T-helper 2 cell treated with Interferon-gamma antibody and Interleukin-4, amounts not matched to agents 5 μg/mL and 100 μg/mL, for 36 hours (primary cell): ENCODE measurements at places on chromosomes 6 and 20.

- no peak for DNase-seq
Measured at GRCh38 chr6:97052896-97053295, 128.4 kb downstream of the KLHL32 start.

DNA sequence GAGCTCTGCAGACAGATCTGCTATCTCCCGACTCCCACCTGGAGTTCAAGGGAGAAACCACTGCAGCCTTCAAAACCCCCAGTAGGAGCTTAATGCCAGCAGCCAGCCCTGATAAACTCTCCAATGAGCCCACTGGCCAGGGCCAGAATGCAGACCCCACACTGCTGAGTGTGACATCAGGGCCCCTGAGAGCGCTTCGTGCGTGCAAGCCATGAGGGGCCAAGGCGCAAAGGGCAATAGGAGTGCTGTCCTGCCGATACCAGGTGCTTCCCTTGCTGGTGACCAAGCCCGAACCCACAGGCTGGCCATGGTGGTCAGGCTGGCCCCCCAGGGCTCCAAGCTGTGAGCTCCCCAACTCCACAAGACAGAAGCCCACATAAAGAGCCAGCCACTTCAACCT, 33.2 kb upstream of the CST7 start:
- DNase-seq: no peak

- no peak for DNase-seq
Measured at GRCh38 chr6:11744753-11745152, 33.9 kb downstream of the ADTRP start.

- DNase-seq: no peak
Measured at GRCh38 chr6:83216806-83217205, 23.6 kb downstream of the RWDD2A start.

DNA sequence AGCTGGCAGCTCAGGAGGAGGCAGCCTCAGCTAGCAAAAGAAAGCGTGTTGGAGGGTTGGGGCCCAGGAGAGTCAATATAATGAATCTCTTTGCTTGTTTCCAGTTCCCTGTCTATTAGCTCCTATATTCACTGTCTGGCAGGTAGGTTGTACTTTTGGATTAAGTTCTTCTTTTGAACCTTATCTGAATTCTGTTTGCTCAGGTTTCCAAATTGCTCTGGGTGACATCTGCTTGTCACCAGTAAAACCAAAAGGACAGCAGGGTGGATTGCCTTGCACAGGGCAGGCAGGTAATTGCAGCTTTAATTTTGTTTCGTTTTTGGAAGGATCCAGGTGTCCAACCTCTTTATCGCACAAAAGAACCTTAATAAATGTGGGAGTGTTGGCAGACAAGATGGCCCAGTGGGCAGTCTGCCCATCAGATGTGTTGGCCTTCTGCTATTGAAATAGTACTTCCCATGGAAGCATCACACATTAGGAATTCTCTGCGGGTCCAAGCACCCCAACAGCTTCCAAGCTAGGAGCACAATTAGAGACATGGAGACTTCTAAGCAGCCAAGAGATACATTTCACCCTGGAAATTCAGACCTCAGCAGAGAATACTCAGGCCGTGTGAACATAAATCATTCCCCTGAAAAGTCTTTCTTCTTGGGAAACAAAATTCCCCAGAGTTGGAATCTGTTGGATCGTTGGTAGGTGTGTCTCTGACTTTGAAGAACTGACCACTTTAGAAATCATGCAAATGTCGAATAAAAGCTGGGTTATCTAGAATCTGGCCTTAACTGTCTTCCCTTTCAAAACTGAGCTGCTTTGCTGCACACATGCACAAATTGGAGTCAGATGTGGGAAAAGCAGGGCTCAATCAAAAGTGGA, 286.9 kb upstream of the BMP2 start:
- DNase-seq: no peak

DNA sequence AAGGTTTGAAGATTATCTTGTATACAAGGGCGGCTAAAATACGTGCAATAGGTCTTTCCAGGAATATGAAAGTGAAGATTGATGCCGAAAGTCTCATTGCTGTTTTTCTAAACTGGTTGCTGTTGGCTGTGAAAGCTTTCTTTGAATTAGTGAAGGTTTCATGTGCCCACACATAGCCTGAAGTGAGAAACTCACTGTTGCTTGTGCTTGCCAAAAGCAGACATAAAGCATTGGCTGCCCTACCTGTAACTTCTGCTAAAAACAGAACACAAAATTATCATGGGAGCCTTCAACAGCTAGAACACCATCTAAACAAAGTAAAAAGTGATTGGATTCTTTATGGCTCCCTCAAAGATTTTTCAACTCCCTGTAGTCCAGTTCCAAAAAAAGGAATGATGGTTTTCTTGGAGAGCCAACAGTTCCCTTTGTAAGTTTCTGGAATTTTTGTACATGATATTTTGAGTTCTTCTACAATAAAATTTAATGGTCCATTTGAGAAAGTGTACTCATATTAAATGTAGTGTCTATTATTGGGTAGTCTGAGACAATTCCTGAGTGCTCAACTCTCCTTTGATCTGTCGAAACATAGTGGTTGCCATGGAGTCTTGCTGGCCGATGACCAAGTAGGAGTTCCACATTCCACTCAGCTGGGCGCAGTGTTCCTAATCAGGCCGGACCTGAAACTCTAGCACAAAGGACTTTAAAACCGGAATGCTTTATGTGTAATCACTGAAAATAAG, 68.5 kb downstream of the PLEKHG1 start:
- no peak for DNase-seq

DNA sequence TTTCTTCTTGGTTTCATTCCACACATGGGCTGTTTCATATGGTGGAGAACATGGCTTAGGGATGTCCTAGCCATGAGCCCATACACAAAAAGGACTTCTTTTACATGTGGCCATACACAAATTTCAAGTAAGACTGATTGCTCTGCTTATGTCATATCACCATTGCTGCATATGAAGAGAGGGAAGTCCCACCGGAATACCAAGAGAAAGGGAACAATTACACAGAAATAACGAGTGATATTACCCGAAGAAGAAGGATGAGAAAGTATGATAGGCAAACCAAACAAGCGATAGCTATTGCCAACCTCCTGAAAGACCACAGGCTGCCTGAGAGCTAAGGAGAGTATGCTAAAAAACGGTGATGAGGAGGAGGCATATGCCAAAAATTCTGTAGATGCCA, 70.5 kb upstream of the TNFRSF21 start:
- DNase-seq: no peak

DNA sequence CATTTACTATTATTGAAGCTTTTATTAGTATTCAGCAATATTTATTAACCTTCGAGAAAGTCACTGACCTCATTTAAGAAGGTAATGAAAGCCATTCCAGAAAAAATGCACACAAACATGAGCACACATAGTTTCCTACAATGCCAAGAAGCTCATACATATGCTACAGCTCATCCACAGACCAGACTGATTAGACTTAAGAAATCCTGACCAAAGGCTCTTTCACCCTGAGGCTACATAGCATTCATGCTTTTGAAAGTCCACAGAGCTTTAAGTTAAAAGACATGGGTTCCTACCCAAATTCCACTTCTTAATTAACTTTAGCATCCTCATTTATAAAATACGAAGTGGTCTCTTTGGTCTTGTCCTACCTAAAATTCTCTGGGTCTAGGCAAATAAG, 430.4 kb downstream of the TBC1D32 start:
- DNase-seq: no peak

- DNase-seq: no peak
Measured at GRCh38 chr6:142357879-142358278, 56.1 kb downstream of the ADGRG6 start.

DNA sequence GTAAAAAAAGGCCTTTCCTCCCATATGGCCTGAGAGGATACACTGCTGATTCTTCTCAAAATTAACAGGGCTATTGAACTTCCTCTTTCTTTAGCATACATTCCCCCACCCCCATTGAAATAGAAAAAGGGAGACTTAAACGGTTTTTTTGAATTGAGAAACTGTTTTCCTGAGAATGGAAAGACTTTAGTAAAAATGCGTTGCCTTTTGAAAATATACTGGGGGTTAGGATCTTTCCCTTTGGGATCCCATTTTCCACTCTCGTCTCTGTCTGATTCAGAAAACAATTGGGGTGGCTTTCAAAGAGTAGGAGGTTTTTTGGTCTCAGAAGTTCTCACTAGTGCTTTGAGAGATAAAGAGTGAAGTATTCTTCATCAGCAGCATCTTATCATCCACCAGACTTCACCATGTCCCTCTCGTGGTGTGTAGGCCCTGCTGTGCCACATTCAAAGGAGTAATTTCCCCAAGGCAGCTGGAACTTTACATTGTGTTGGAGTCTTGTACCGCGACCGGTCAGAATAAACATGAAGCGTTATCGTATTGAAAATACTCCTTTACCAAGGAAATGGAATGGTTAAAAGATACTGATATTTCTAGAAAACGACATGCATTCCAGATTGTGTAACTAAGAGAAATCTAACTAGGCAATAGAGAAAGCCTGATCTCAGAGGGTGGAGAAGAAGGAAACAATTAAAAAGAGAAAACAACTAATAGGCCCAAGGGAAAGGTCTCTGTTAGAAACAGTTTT, 10.6 kb downstream of the MYB start:
- DNase-seq: no peak

GRCh38 chr6:8361259-8361658, 74.1 kb downstream of the SLC35B3 start:
- no peak for DNase-seq

DNA sequence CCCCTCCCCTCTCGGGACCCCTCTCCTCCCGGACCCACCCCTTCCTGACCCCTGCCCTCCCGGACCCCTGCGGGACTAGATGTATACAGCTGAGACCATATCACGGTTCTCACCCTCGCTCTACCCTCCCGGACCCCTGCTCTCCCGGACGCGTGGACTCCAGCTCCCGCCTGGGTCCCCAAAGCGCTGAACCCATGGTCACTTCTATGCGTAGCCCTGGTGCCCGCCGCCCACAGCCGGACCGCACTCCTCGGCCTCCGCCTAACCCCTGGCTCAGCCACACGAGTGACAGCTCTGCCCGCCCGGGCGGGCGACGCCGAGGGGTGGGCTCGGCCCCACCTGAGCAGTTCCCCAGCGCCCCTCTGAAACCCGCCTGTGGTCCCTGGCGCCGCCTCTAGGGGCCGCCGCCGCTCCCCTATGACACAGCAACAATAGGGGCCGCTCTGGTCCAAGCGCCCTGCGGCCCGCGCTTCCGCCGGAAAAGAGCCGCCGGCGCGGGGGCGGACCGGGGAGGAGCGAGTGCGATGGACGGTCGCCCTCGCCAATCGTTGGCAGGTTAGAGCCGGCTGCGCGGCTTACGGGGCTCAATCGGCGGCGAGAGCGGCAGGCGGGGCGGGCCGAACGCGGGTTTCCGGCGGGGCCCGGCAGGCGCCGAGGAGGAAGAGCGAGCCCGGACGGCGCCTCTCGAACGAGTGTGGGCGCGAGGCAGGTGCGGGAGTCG, at the start of gene ADRM1:
Gene ADRM1 (plus strand): TSS at position 657 of the 721 bp plus-strand sequence. CDS start 572 bp downstream, outside the sequence.
- DNase-seq: peak; percentile 99

GRCh38 chr20:45322952-45323383, 14.9 kb upstream of the MATN4 start:
- no peak for DNase-seq

DNA sequence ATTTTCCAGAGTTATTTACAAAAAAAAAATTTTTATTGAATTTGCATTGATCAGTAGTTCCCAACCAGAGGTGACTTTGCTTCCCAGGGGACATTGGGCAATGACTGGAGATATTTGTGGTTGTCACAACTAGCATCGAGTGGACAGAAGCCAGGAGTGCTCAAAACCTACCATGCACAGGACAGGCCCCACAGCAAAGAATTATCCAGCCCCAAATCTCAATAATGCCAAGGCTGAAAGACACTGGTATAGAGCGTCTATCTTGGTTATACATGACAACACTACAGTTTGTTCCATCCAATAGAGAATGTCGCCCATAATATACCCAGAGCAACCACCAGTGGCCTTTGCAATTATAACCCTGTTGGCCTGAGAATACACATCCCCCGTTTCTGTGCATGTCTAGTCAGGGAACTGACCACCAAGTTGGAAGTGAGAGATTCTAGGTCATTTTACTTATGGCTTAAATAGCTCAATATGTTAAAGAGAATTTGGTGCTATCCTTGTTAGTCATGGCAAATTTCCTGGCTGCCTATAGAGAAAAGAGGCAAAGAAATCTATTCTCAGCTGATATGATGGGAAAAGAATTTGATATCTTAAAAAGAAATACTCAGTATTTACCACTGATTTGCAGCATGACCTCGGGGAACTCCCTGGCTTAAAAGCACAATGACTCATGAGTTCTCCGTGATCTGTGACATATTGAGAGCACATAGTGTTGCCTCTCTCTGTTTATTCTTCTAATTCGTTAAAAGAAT, 76.0 kb upstream of the ADTRP start:
- DNase-seq: no peak

- DNase-seq: peak; percentile 76
Measured at GRCh38 chr6:506508-506907, 115.0 kb downstream of the IRF4 start.

DNA sequence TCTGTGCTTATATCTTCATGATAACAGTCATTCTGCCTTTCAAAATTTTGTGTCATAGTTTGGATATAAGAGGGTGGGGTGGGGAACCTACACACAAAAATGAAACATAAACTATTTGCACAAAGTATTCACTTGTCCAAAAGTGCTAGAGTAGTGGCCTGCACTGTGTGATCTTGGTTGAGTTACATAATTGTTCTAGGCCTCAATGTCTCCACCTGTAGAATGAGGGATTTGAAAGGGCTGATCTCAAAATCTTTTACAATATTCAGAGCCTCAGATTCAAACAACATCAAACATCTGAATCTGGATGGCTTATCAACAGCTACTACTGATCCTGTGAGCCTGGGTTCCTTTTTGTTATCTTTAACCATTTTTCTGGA, 64.3 kb upstream of the TMEM30A start:
- DNase-seq: no peak

DNA sequence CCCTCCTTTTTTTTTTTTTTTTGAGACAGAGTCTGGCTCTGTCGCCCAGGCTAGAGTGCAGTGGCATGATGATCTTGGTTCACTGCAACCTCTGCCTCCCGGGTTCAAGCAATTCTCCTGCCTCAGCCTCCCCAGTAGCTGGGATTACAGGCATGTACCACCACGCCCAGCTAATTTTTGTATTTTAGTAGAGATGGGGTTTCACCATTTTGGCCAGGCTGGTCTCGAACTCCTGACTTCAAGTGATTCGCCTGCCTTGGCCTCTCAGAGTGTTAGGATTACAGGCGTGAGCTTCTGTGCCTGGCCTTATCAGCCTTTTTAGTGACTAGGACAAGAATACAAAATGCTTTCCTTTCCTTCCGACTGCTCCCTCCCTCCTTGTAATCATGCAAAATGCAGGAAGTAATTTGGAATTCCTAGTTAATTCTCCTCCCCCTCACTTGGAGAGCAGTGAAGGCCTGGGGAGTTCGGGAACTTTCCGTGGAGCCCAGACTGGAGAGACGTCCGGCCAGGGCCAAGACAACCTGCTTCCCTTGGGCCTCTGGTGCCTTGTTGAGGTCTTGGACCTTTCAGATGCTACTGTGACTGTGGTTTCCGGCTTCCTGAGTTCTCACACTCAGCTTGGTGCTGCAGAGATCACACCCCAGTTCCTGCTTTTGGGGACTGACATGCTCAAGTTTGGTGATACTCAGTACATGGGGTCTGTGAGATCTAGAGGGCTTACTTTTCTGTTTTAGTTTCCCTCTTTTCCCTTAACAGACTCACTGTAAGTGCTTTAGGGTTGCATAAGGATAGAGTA, 3.9 kb upstream of the PHF20 start:
- peak; percentile 59 for DNase-seq

- no peak for DNase-seq
Measured at GRCh38 chr6:168100011-168100802, 21.2 kb upstream of the FRMD1 start.

GRCh38 chr20:24917056-24917455, 32.0 kb upstream of the CST7 start:
- no peak for DNase-seq

GRCh38 chr20:61878478-61879302, 187.0 kb downstream of the TAF4 start:
- no peak for DNase-seq
